Right atrium auricular region (tissue), 2 donors: ENCODE measurements at places on chromosomes 11 and 22. TPM values are rescaled to one million over a fixed set of nuclear protein-coding genes. Genes with fewer than 3 reads are reported as not detected.
A peak's percentile ranks its signal among the peaks of the same experiment; 100 is the strongest.

- DNase-seq: peak; percentile 82
These were observed 51.2 kb upstream of the EMID1 start for GRCh38 chr22:29154364-29155048.

The OTOG gene
- not detected for total RNA-seq

The KCTD14 gene
- total RNA-seq: 3.6 TPM

- no peak for DNase-seq
These were observed 1.1 kb downstream of the CREB3L1 start for GRCh38 chr11:46278387-46279125.

The APOA4 gene
- not detected for total RNA-seq

GRCh38 chr11:32550207-32550606 is 33.4 kb upstream of the EIF3M start:
- DNase-seq: no peak

- no peak for DNase-seq
These were observed at the start of gene NXPE2 for GRCh38 chr11:114678125-114679036. NXPE2 (plus strand) TSS chr11:114678527; CDS start chr11:114678576, 49 bp downstream.

The CDC42BPG gene
- total RNA-seq: 1.0 TPM

The SHANK2 gene
- total RNA-seq: 0.07 TPM

The HSCB gene
- total RNA-seq: 12.6 TPM

DNA sequence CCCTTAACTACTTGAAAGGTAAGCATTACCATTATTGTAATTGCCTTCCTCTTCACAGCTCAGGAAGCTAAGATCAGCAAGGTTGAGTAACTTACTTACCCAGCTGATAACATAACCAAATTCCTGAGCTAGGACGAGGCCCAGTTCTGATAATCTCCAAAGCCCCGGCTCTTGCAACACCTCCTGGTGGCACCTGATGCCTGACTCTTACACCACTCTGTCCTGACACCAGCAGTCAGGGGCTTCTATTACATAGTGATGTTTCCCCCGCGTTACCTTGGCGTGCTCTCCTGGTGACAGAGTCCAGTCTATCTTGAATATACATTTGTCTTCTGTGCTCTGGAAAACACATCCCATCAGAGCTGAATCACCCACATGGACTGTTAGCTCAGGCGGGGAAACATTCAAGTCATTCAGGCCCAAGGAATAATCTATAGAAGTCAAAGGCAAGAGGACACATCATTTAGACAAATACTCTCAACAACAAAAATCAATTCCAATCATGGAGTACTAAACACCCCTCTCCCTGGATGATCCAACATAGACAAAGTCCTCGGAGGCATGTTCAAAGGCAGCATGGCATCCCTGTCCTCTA is 12.6 kb downstream of the JAML start:
- no peak for DNase-seq

- DNase-seq: no peak
These were observed 525 bp downstream of the CSDC2 start for GRCh38 chr22:41561335-41561734.

- no peak for DNase-seq
These were observed 33.1 kb downstream of the TNRC6B start for GRCh38 chr22:40210818-40211217.

DNA sequence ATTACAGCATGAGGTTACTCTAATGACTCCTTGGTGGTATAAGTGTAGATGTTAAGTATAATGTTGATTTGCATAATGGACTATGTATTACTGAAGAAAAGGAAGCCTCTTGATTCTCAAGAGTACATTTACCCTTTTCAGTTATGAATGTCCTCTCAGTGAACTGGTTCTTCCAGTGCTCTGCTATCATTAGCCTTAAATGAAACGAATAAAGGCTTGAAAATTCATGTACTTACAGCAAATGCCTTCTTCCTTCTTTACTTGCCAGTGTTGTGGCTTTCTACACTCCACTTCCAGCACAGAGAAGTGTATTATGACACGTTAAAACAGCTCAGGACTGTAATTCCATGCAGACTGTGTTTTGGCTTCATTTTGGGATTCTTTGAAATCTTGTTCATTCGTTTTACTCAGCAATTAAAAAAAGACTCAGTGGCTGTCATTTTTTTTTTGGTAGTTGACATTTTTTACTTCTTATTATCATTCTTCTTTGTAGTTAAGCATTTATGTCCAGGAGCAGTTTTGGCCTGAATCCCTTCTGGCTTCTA is 96.9 kb downstream of the MTMR3 start:
- DNase-seq: no peak

DNA sequence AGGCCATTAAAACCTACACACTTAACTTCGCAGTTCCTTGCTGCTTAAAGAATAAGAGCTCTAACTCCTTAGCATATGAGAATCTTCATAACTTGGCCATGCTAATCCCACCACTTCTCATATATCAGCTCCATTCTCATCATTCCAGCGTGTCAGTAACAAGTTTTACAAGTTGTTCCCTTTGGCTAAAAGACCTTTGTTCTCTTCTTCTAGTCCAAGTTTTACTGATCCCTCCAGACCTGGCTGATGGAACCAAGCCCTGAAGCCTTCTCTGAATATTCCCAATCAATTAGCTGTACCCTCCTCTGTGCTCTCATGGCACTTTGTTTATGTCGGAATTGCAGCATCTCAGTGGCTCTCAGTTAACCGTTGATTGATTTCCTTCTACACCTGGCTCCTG is 35.8 kb downstream of the GAB2 start:
- no peak for DNase-seq

DNA sequence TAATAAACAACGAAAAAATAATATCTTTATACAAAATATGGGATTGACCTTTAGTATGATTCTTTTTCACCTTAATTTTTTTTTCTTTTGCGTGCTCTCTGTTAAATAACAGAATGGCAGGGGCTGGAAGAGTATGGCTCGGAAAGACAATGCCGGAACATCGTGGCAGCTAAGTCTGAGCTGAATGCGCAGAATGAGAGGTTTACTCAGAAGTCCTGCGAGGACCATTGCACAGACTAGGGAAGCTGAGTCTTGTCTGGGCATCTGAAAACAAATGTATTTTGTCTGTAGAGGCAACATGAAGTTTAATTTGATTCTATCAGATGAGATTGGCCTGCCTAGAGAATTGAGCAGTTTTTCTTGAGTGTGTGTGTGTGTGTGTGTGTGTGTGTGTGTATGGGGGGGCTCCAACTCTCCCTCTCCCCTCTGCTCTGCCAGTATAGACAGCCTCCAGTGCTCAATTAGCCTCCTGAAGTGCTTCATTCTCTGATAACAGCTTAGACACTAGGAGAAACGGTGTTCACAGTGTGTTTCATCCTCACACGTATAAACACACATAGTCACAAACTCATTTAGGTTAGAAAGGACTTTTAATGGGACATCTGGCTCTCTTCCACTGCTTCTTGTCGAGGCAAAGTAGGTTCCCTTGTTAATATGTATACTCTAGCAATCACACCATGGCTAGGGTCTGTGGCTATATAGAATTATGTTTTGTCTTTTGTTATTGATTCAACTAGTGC is 244.3 kb upstream of the SORL1-AS1 start:
- no peak for DNase-seq

DNA sequence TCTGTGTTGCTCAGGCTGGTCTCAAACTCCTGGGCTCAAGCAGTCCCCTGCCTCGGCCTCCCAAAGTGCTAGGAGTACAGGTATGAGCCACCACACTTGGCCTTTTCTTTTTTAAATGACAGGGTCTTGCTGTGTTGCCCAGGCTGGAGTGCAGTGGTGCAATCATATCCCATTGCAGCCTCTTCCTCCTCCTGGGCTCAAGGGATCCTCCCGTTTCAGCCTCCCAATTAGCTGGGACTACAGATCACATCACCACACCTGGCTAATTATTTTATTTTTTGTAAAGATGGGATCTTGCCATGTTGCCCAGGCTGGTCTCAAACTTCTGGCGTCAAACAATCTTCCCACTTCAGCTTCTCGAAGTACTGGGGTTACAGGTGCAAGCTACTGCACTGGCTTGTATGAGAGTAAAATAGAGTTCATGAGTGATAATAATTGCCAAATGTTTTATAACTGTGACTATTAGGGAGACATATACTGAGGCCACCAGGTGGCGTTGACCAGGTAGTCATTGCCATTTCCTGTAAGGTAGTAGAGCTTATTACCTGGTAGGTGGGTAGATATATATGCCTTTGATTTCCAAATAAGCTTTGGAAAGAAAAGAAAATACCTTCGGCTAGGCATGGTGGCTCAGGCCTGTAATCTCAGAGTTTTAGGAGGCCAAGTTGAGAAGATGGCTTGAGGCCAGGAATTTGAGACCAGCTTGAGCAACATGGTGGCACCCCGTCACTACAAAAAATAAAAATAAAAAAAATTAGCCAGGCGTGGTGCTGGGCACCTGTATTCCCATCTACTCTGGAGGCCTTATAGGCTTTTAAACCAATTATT is 5.4 kb downstream of the FDX1 start:
- no peak for DNase-seq

The INS gene
- total RNA-seq: not detected

DNA sequence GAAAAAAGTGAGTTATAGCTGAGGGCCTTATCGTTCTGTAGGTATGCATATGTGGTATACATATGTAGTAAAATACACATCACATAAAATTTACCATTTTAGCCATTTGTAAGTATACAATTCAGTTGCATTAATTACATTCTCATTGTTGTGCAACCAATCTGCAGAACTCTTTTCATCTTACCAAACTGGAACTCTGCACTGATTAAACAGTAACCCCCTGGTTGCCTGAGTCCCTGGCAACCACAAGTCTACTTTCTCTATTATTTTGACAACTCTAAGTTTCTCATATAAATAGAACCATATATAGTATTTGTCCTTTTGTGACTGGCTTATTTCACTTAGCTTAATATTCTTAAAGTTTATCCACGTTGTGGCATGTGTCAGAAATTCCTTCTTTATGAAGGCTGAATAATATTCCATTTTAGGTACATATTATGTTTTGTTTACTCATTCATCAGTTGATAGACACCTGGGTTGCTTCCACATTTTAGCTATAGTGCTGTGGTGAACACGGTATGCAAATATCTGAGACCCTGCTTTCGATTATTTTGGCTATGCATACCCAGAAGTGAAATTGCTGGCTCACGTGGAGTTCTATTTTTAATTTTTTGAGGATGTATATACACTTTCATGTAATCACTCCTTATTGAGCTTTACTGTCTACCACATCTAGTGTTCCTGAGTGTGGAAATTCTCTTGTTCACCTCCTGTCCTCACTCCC is 1.6 kb upstream of the DDX10 start:
- DNase-seq: no peak

DNA sequence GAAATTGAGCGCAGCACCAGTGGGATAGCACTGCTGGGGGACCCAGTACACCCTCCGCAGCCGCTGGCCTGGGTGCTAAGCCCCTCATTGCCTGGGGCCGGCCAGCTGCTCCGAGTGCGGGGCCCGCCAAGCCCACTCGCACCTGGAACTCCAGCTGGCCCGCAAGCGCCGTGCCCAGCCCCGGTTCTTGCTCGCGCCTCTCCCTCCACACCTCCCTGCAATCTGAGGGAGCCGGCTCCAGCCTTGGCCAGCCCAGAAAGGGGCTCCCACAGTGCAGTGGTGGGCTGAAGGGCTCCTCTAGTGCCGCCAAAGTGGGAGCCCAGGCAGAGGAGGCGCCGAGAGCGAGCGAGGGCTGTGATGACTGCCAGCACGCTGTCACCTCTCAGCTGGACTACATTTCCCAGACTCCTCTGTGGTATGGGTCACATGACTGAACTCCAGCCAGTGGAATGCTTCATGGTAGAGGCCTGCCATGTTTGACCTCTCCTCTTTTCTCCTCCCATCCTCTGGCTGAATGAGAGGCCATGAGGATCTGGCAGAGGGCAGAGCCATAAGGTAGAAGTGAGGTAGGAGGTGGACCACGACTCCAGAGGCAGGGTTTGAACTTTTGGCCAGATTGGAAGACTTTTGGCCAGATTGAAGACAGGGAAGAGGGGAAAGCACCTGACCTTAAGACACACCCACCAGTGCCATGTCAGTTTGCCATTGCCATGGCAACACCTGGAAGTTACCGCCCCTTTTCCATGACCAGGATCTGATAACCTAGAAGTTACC is 6.2 kb downstream of the MRGPRD start:
- DNase-seq: no peak

- no peak for DNase-seq
These were observed 67.2 kb downstream of the PPP2R1B start for GRCh38 chr11:111698852-111699559.

The FAR1 gene
- 16.7 TPM for total RNA-seq

GRCh38 chr11:101278286-101278685 is 148.7 kb upstream of the PGR start:
- DNase-seq: no peak

GRCh38 chr22:43320943-43321900 is 21.9 kb downstream of the SCUBE1 start:
- no peak for DNase-seq

DNA sequence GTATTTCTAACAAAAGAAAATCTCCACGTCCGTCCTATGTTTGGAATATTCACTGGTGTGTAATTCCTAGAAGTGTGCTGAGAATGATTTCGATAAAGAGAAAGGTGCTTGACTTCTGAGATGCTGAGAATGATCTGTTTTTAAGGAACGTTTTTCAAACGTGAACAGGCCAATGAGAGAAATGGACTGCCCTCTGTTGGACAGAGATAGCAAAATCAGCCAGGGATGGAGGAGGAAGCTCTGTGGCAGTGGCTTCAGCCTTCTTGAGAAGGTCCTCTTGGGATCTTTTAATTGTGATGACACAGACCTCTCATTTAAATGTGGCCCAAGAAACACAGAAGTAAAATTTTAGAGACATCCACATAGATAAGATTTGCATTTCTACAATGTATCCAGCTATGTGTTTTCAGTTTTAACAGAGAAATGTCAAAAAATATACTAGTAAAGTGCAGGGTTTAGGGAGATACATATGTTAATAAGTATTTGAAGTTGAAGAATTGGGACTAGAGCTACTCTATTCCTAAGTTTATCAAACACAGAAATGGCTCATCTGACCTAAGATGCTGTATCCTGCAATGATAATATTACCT is 84.0 kb upstream of the RCN1 start:
- no peak for DNase-seq

The GRAMD1B gene
- 3.1 TPM for total RNA-seq

DNA sequence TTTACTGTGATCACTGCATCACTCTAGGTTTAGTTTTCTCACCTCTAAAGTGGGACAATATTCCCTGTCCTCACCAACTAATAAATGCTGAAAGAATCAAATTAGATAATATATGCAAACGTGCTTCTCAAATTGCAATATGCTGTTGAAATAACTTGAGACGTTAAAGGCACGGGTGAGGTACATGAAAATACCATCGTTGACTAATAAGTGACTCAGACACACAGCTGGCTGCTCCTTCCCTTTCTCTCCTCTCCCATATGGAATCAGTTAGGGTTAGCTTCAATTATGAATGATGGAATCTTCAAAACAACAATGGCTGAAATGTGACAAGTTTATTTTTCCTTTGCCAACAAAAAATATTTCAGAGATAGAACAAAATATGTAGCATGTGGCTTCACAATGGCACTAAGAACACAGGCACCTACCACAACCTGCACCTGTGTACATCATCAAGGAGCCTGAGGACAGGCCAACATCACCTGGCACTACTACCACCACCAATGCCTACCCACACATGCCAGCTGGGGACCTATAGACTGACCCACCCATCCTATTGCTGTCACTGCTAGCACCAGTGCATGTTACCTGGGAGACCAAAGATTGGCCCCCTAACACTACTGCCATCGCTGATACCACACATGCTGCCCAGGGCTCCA is 13.7 kb downstream of the GDPD4 start:
- DNase-seq: no peak

The TSGA10IP gene
- not detected for total RNA-seq

The UFD1 gene
- 22.7 TPM for total RNA-seq

The GGTLC3 gene
- total RNA-seq: not detected

GRCh38 chr22:42319386-42319785 is 48.9 kb upstream of the TCF20 start:
- no peak for DNase-seq

The SEZ6L gene
- 0.07 TPM for total RNA-seq
